NCI-H2171 (cell line): ENCODE measurements at places on chromosomes 6 and 20.
A peak's percentile ranks its signal among the peaks of the same experiment; 100 is the strongest.

- DNase-seq: peak; percentile 8
Measured at GRCh38 chr20:18101125-18101810, 36.4 kb upstream of the KAT14 start.

GRCh38 chr20:57398231-57398821, 7.1 kb downstream of the RBM38 start:
- DNase-seq: no peak

DNA sequence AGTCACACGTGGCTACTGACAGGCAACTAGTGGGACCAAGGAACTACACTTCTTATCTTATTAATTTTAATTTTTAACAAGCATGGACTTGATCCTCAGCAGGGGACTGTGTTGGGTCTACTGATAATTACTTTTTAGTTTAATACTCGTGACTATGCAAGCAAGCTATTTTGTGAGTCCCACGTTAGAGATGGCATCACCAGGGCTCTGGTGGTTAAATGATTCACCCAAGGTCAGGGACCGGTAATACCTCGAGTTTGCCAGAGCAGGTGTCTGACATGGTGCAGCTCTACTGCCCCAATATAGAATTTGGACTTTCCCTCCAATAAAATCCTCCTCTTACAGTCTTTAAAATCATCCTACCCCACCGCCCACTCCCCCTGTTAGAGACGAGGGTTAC, 98.6 kb upstream of the RIN2 start:
- no peak for DNase-seq

DNA sequence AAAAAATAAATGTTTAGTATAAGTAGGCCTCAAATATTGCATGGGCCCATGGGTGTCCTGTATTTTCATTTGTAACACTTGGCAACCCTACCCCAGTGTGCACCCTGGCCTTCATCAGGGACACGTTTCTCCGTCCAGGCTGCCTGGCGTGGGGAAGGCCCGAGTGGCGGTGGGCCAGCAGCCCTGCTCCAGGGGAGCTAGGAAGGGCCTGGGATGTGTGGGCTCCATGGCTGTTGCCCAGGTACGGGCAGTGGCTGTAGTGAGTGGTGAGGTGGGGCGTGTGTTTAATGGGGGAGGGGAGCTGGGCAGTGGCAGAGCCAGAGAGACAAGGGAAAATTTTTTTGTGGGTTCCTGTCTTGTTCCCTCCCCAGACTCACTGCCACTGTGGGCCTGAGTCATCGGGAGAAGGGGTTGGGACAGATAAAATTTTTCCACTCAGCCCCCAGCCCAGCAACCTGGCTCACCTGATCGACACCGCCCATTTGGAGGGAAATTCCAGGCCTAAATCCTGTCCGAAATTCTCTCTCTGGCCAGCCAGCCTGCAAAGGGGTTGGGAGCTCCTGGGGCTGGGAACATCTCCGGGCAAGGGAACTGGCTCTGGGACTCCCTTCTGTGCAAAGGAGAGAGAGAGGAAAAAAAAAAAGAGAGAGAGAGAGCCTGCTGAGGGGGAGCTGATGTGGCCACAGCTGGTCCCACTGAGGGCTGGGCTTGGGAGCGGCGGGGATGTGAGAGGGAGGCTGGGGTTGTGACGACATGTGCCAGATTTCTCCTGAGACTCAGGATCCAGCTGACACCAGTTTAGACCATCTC, 32.5 kb upstream of the VEGFA start:
- peak; percentile 31 for DNase-seq

DNA sequence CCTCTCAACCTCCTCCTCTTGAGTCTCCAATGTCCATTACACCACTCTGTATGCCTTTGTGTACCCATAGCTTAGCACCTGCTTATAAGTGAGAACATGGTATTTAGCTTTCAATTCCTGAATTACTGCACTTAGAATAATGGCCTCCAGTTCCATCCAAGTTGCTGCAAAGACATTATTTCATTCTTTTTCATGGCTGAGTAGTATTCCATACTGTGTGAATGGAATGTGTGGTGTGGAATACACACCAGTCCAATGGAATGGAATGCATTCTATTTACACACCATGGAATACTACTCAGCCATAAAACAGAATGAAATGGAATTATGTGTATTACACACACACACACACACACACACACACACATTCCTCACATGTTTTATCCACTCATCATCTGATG, 116.1 kb downstream of the BACH2 start:
- no peak for DNase-seq

DNA sequence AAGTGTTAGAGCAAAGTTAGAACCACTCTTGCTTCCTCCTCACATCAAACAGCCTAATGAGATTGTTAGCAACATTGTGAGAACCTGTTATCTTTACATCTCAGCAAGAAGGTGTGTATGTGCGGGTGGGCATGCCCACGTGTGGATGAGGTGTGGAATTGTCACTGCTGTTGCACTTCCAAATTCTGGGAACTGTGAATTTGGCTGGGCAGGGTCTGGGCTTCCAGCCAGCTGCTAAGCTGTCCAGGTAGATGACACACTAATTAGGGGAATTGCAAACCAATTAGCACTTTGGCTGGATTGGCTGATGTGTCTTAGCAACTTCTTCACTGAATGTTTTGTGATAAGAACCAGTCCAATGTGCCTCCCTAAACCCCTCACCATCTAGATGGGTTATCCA, 848.2 kb downstream of the DHX35 start:
- DNase-seq: no peak

DNA sequence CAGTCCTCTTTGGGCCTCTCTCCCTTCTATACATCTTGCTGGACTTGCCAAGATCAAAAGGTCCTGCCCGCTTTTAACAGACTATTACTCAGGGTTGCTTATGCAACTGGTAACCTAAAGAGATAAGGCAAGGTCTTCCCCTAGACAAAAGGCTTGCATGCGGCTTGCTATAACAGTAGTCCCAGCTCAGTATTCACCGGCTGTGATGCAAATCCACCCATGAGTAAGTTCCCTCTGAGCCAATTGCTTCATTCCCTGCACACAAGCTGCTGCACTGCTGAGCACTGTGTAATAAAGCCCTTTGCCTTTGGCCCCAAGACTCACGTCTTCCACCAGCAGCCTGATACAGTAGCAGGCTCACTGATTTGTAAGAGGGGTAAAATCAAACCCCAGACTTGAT, 363.8 kb downstream of the PRKN start:
- DNase-seq: no peak

GRCh38 chr6:116217069-116217468, 36.8 kb downstream of the TSPYL4 start:
- DNase-seq: no peak

DNA sequence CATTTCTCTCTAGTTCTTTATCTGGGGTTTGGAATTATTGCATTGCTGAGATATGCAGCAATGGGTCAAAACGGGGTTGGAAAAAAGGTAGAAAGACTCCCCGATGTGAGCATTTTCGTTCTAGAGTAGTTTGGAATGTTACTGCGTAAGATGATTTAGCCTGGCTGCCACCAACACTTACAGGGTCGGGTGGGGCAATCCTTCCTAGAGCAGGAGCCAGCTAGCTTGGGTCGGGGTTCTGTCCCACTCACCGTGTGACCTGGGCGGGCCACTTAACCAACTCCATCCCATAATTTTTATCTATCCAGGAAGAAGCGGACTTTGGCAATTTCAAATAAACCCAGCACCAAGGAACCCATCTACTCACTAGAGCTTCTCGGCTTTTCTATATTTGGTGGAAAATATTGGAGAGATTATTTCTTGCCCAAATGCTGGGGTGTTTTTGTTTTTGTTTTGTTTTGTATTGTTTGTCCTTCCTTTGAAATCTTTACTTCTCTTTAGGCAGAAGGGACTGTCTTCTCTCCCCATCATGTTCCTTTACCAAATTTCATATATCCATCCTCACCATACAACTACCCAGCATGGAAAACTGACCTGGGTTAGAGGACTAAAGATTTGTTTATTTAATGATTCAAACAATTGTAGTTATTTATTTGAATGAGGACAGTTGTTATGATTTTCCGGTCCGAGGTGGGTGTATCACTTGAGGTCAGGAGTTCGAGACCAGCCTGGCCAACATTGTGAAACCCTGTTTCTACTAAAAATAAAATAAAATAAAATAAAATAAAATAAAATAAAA, 72.4 kb downstream of the GPX5 start:
- DNase-seq: no peak

GRCh38 chr20:13639150-13639497, 392 bp upstream of the TASP1 start:
- DNase-seq: no peak

DNA sequence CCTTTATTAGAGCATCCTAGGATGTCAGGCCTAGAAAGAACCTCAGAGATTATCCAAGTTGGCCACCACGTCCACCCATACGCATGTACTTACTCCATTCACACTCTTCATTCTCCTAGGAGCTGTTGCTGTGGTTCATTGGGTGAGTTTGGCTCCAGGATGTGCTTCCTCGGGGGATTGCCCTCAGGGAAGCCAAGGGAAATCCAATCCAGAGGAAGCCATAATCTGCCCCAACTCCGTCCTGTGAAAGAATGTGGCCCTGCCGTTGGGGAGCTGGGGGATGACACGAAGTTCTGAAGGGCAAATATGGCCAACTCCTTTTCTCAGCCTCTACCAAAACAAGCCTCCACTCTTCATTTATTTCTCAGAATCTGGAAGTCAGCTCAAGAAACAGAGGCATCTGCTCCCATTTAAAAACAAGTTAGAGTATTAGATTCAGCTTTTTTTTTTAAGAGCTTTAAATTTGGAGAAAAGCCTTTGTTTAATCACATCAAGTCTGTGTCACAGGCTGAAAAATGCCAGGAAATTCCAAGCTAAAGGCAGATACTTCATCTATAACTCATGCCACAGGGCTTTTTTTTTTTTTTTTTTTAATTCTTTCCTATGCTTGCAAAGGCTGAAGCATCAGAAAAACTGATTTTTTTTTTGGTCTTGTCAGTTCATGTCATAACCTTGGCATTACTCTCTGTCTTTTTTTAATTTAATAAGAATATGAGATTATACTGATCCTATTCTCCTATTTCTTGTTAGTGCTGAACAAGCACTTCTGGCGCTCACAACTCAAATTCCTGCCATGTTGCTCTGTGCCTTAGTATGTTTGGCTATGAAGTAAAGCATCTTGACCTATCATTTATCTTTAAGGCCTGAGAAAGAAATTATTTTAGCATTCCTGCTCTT, 480.9 kb upstream of the MARCKS start:
- DNase-seq: no peak

GRCh38 chr20:20201124-20201523, 148.8 kb downstream of the CFAP61 start:
- DNase-seq: no peak

- DNase-seq: no peak
Measured at GRCh38 chr6:116412270-116412669, 41.5 kb downstream of the DSE start.

DNA sequence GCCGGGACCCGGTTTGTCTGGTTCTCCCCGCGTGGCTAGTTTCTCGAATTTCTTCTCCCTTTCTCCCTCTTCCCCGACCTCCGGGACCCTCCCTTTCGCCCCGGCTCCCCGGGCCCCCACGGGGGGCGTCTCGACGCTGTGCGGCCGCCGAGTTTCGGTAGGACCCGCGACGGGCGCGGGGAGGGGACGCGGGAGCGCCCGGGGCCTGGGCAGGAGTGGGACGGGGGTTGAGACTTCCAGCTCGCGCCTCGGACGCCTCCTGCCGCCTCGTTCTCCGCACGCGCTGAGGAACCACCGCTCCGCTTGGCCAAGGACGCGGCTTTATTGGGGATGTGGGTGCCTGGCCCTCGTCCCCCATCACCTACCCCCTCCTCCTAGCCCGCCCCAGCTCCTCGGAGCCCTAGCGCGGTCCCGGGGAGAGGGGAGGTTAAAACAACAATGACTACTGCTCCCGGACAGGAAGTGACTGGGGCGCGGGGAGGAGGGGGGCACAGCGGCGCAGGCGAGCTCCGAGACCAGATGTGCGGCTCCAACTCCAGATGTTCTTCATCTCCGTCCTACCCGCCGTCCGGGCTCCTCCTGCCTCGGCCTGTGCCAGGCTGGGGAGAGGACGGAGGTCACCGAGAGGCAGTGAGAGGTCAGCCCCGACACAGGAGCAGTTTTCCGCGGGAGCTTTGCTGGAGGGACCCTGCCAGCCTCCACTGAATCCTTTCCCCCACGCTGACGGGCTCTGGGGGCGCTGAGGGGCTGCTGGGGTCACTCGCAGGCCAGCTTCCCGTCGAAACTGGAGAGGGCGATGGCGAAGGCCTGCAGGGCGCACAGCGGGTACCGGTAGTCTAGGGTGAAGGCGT, 917 bp upstream of the TEAD3 start:
- no peak for DNase-seq

GRCh38 chr20:56433880-56434255, 21.8 kb downstream of the CASS4 start:
- no peak for DNase-seq

GRCh38 chr6:146582857-146583256, 15.9 kb upstream of the ADGB start:
- no peak for DNase-seq

- DNase-seq: no peak
Measured at GRCh38 chr6:9708600-9708999, 706.3 kb downstream of the TFAP2A start.

DNA sequence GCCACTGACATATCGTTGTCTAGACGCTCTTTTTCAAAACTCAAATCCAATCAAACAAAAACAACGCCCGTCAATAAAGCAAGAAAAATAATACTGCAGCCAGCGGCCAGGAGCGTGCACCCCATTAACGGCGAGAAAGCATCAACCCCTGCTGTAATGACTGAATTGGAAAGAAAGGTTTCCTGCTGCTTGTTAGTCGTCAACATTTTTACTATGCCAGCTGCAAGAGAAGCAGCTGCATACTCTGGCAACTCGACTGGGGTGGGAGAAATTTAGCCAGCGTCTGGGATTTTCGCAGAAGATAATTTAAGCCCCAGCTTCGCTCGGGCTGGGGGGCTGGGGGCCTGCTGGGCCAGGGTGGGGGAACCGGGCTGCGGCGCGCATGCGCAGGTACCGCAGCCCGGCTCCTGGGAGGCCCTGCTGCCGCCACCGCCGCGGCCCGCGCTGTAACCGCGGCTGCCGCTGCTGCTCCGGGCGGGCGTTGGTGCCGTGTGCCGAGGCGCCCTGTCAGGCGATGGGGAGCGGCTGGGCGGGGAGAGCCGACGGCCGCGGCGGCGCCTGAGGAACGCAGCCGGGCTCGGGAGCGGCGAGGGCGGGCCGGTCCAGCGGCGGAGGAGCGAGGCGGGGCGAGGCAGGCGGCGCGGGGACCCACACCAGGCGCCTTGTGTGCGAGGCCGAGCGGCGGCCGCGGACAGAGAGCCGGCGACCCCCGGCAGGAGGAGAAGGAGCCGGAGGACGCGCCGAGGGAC, 732 bp upstream of the STXBP5 start:
- DNase-seq: peak; percentile 62
